ENCODE measurements at places on chromosomes 3 and 15. TPM values are rescaled to one million over a fixed set of nuclear protein-coding genes. Genes with fewer than 3 reads are reported as not detected.

Gene NEK11
- 3.6 TPM for total RNA-seq

Gene FES
- 6.8 TPM for total RNA-seq

Gene COL6A5
- not detected for total RNA-seq

Gene CHRD
- total RNA-seq, result not detected

Gene OR4F6
- not detected for total RNA-seq

Gene NMD3
- 54.6 TPM for total RNA-seq

Gene INSYN1
- not detected for total RNA-seq

Gene FAM174B
- total RNA-seq, result 1.4 TPM

- DNase-seq, result no peak
Measured at GRCh38 chr3:157104928-157105652, 54.9 kb downstream of the CCNL1 start.

DNA sequence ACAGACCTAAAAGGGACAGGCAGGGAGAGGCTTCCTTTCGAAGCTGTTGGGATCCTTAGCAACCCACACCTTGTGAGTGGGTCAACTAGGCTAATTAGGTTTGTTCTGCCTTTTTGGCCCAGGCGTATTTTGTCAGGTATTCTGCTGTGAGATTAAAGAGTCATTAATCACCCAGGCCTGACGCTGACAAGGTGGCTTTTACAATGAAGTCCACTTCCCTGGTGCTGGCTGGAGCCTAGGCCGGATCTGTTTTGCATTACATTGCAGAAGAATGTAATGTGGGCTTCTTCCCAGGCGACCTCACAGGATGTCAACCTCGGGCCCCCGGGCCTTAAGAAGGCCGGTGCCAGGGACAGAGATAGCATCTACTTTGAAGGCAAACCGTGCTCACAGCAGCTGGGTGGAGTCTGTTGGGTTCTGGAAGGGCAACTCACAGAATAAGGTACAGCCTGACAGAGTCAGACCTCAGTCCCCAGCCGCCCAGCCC, 76.9 kb downstream of the HES1 start:
- DNase-seq, result no peak

DNA sequence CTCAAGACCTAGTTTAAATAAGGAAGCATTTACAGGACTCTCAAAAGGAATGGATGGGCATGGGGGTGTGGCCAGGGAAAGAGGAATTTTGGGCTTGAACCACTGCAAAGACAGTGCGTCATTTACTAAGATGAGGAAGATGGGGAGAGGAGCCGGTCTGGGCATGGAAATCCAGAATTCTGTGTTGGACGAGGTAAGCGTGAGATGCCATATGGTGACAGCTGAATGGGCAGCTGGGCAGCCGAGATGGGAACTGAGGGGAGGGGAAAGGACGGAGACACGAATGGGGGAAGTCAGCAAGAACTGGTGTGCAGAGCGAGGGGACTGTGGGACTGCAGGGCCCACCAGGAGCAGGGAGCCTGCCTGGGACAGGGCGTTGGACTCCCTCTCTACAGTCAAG, 24.2 kb downstream of the TMEM44 start:
- DNase-seq, result no peak

- no peak for DNase-seq
Measured at GRCh38 chr3:46942481-46943236, 33.9 kb downstream of the CCDC12 start.

DNA sequence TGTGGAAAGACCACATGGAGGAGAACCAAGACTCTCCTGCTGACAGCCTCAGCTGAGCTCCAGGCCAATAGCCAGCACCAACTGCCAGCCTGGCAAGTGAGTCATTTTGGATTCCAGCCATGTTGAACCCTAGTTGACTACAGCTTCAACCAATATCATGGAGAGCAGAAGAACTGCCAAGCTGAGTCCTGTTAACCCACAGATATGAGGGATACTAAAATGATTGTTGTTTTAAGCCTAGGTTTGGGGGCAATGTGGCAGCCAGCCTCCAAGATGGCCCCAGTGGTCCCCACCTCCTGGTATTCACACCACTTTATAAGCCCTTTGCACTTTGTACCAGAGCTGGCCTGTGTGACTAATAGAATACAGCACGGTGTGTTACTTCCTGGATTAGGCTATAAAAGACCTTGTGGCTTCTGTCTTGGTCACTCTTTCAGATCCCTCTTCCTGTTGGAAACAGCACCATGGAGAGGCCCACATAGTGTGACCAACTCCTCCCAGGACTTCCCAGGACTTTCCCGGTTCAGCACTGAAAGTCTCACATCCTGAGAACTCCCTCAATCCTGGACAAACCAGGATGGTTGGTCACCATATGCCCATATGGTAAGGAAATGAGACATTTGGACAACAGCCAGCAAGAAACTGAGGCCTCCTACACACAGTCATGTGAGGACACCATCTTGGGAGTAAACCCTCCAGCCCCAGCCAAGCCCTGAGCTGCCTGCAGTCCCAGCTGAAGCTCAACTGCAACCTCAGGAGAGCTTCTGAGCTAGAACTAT, 32.4 kb upstream of the CDV3 start:
- no peak for DNase-seq

DNA sequence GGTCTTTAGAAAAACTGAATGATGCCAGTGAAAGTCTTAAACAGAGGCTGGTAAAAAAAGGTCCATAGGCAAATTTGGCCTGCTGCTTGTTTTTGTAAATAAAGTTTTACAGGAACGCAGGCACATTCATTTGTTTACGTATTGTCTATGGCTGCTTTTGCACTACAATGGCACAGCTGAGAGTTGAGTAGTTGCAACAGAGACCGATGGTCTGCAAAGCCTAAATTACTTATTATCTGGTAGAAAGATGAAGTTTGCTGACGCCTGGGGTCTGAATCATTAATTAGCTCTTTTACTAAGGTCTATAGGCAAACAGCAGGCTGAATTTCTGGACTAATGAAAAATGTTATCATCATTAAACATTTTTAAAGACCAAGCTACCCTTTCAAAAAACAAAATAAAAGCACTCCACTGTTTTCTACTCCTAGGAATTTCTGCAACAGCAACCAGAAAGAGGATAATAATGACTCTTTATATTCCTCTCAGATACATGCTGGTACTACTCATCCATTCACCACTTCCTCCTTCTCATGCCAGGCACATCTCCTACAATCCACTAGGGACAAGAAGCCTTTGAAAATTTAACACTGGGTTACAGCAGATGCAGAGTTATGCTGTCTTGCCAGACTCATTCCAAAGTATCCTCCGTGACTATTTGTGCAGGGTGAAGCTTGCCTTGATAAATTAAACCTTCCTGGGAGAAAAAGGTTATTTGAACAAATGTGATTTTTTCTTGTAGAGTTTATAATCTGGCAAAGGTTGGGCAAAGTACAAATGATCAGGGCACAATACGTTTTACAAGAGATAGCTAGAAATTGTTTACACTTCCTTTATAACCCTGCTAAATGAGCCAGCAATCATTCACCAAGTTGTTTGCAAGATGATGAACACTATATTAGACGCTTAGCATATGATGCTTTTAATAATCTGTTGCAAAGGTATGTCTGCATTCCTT, 6.0 kb downstream of the GATM start:
- DNase-seq, result no peak

- no peak for DNase-seq
Measured at GRCh38 chr3:66199089-66199473, 21.7 kb upstream of the SLC25A26 start.

- DNase-seq, result no peak
Measured at GRCh38 chr15:81256916-81257315, 60.2 kb downstream of the IL16 start.

DNA sequence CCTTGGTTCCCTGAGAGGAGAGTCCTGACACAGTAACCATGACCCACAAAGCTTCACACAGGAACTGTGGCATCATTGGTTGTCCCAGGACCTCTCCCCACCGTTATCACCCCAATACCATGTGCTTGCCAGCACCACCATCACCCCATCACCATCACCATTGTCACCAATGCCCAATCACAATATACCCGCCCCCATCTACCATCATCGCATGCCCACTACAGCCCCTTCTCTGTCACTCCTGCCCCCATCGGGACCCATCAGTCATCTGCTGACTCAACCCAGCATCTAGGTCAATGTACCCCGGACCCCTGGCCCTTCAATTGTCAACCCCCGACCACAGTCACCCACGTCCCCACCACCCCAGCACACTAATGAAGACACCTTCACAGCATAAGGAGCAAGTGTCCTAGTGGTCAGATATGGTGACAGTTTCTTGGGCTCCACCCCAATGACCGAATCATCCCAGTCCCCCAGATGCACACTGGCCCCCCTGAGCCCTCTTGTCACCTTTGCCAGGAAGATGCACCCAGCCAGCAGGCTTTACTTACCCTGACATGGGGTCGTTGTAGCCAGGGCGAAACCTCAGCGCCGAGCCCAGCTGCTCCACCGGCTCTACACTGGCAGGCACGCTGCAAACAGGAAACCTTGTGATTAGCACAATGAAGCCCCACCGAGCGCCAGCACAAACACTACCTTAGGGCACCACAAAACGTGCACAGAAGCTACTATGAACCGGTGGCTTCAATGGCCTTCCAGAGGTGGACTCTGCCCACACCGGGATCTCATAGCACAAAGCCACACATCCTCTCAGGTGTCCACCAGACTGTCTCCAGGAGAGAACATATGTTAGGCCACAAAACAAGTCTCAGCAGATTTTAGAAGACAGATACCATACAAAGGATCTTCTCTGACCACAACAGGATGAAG, 25.1 kb downstream of the SHISA5 start:
- DNase-seq, result peak; percentile 74

DNA sequence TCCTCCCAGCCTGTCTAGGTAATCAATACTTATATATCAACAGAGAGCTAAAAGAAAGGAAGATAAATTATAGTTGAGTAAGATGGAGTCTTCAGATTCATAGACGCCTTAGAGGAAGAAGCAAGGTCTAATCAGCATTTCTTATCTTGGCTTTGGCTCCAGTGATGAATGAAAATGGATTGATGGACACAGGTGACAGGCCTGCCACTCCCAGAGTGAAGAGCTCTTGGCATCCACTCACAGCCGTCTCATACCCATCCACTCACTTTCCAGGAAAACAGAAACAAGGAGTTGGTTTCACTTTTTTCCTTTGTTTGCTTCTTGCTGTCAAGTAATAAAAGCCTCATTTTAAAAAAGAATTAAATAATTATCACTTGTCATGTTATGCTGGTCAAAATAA, 168.2 kb downstream of the MFSD1 start:
- DNase-seq, result no peak

DNA sequence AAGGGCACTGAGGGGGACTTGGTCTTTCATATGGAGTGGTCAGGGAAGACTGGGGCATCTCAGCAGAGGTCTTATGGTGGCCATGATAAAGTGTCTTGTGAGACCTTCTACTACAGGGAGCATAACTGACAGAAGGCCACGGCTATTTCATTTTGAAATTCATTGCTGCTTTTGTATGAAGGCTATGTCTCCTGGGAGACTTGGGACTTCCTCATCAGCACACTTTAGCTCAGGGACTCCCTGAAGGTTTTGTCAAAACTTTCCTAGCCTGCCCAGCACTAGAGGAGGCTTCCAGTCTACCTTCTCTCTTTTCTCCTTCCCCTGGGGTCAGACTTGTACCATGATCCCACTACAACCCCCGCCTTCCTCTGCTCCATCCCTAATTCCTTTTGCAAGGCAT, 77.2 kb upstream of the RASGRF1 start:
- DNase-seq, result no peak
